Frontal cortex (tissue), 4 donors: ENCODE measurements at places on chromosomes 6 and 20. TPM values are rescaled to one million over a fixed set of nuclear protein-coding genes. Genes with fewer than 3 reads are reported as not detected.

The GRM1 gene
- total RNA-seq, result 14.3 TPM

The SLC22A2 gene
- total RNA-seq, result 0.82 TPM

The ELMO2 gene
- total RNA-seq, result 43.2 TPM

The PRL gene
- total RNA-seq, result not detected

The KHDC1L gene
- total RNA-seq, result 1.2 TPM

The TRIM40 gene
- not detected for total RNA-seq

The HACE1 gene
- 48.5 TPM for total RNA-seq

The ECT2L gene
- total RNA-seq, result 0.82 TPM

The ABHD16B gene
- total RNA-seq, result not detected

The TNNC2 gene
- total RNA-seq, result not detected

The ULBP3 gene
- total RNA-seq, result 11.8 TPM

DNA sequence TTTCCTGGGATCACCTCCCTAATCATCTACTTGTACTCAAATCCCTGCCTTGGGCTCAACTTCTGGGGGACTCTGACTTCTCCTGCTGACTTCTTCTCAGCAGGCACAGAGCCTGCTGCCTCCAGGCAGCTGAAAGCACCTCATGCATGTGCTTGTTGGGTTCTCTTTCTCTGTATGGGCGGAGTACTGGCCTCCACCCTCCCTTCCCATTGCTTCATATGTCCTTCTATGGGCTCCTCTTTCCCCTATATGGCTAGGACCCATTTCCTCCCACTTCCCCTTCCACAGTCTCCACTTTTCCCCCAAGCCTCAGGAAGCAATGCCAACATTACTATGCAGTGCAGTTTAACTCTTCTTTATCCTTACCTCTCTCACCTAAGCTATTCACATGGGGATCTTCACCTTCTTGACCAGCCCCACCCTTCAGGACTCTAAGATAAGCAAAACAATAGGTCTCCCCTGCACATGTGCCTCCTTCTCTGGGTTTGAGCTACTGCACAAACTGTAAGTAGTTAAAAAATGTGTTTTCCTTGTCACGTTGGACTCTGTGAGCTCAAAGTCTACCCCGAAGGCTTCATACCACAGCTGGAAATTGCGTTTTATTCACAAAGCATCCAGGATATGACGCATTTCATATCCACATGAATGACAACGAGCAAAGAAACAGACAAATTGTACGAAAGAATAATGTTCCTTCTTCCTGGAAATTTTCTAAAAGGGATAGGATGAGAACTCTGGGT is 93.7 kb downstream of the CDS2 start:
- DNase-seq, result no peak

GRCh38 chr6:56382416-56382940 is 135.1 kb upstream of the COL21A1 start:
- DNase-seq, result no peak

GRCh38 chr6:143498428-143498827 is 13.1 kb downstream of the FUCA2 start:
- DNase-seq, result no peak

- DNase-seq, result no peak
These were observed 320.8 kb downstream of the SOX4 start for GRCh38 chr6:21914121-21914973.

- DNase-seq, result no peak
These were observed 74.0 kb downstream of the SSR1 start for GRCh38 chr6:7238900-7239589.

DNA sequence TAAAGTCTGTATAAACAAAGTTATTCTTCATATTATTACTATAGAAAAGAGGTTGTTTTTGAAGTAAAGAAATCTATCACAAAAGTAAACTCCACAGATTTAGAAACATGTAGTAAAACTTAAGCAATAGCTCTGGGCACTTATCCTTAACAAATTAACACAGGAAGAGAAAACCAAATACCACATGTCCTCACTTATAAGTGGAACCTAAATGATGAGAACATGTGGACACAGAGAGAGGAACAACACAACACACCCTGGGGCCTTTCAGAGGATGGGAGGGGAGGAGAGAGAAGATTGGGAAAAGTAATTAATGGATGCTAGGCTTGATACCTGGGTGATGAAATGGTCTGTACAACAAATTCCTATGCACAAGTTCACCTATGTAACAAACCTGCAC is 57.2 kb downstream of the C6orf58 start:
- DNase-seq, result no peak

GRCh38 chr20:19691125-19691524 is 66.9 kb upstream of the RIN2 start:
- no peak for DNase-seq

GRCh38 chr6:33820243-33820642 is 16.4 kb upstream of the MLN start:
- DNase-seq, result no peak

DNA sequence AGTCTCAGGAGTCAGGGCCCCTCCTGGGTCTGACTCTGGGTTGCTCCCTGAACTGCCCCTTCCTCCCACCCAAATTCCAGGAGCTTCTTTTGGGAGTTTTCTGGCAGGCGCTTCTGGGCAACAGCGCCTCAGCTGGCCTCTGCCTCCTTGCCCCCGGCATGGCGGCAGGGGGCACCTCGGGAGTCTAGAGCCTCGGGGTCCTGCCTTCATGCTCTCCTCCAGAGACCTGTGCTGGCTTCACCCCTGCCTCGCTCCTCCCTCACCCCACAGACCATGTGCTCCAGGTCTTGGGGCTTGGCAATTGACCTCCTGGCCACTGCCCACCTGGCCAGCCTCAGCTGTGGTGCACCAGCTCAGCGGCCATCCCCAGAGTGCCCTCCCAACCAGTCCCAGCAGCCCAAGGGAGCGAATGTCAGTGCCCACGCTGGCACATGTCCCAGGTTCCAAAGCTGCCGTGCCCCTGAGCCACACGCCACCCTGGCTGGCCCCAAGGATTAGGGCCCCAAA is 43.4 kb downstream of the SRC start:
- DNase-seq, result no peak

DNA sequence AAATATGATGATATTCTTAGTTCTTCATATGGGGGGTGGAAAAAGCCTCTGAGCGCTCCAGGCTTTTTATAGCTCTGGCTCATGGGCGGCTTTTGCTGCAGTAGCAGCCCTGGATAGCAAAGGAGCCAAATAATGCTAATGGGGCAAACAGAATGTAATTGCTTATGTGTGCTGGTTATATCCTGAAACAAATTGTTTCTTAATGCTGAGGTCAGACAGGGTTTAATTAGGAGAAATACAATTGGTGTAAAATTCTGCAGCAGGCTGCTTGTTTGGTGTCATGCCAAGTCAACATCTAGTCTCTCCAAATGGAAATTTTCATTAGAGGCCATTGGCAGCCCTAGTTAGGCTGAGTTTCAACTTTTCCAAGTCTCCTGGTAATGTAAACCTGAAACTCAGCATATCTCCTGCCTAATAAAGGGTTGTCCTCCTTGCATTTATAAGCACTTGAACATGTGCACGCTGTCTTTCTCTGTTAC is 530.1 kb upstream of the NOX3 start:
- no peak for DNase-seq

DNA sequence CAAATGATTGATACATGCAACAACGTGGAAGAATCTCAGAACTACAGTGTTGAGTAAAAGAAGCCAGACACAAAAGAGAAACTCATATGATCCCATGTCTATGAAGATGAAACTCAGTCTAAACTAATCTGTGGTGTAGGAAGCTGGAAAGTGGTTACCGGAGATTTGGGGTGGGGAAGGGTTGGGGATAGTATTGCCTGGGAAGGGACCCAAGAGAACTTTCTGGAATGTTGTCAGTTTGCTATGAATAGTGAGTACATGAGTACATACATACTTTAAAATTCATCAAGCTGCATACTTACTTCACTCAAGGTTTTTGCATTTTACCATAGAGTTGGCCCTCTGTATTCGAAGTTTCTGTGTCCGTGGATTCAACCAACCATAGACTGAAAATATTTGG is 106.0 kb downstream of the SAMD5 start:
- DNase-seq, result no peak

DNA sequence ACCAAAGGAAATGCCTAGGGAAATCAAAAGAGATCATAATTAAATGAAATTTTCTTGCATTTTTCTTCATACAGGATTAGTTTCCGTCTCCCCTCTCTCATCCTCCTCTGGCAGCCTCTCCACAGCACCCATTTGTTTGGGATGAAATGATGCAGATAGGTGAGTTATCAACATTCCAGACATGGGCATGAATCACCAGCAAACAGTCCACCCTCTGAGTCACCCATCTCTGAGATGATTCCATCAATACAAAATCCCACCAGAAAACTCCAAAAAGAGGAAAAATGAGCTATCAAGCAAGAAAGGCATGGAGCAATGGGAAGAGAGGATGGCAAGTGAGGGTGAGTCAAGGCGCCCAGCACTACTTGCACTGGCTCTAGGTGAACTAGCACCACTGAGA is 11.4 kb downstream of the MC3R start:
- DNase-seq, result no peak

GRCh38 chr6:104787305-104787704 is 72.4 kb downstream of the HACE1 start:
- no peak for DNase-seq

GRCh38 chr6:96213784-96214183 is 198.0 kb downstream of the FUT9 start:
- no peak for DNase-seq

DNA sequence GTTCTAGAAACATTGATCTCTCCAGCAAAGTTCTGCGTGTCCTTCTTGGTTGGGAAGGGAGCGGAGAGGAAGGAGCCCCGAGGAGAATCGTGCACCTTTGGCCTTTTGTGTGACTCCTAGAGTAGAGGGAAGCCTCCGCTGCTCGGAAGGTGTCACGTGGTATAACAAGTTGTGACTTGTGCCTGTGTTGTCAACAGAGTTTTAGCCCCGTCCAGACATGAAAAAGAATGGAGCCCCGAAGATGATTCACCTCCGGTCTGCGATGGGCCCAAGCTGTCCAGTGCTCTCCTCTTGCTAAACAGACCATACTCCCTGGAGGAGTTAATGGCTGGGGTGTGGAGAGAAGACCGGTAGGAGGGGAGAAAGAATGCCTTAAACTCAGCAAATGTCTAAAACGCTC is 7.0 kb downstream of the EYA2 start:
- DNase-seq, result no peak

GRCh38 chr6:121868206-121868605 is 432.8 kb downstream of the GJA1 start:
- DNase-seq, result no peak

DNA sequence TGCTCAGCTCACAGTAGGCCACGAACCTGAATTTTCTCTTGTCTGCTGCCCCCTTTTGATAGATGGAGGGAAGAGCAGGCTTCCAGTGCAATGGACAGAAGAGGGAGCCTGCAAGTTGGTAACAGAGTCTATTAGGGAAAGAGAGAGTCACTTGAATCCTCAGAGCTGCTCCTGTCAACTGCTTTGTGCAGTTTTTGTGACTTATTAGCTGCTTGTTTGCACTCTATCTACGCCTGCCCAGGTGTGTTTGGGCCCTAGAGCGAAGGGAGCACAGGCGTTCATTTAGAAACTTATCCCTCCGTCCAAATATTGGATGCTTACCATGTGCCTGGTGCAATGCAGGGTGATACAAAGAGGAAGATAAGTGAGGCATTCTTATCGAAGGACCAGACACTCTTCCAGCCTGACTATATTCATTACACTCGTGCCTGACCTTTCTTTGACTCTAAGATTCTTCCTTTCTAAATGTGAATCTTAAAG is 11.6 kb upstream of the SLC2A12 start:
- peak; percentile 58 for DNase-seq

DNA sequence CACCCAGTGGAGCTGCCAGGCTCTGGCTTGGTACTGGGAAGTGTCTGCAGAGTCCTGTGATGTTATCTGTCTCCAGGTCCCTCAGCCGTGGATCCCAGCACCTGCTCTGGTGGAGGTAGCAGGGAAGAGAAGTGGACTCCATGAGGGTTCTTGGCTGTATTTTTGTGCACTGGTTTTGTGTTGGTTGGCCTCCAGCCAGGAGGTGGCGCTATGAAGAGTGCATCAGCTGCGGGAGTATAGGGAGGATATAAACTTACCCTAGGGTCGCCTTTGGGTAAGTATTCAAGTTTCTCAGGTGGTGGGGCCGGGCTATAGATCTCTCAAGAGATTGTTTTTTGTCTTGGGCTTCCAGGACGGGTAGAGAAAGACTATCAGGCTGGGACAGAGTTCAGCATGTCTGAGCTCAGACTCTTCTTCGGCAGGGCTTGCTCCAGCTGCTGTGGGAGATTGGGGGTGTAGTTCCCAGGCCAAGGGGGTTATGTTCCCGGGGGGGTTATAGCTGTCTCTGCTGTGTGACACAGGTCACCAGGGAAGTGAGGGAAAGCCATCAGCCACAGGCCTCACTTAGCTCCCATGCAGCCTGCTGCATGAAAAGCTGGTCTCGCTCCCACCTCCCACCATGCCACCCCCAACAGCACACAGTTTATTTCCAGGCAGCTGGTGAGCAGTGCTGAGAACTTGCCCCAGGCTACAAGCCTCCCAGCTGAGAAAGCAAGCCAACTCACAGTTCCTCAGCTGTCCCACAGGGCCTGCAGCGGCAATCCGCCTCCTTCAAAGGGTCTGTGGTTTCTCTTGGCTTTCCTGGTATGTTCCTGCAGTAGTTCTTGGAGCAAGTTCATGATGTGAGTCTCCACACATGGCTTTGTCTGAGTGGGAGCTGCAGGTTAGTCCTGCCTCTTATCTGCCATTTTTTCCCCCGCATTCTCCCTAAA is 115.7 kb downstream of the AIG1 start:
- DNase-seq, result no peak

DNA sequence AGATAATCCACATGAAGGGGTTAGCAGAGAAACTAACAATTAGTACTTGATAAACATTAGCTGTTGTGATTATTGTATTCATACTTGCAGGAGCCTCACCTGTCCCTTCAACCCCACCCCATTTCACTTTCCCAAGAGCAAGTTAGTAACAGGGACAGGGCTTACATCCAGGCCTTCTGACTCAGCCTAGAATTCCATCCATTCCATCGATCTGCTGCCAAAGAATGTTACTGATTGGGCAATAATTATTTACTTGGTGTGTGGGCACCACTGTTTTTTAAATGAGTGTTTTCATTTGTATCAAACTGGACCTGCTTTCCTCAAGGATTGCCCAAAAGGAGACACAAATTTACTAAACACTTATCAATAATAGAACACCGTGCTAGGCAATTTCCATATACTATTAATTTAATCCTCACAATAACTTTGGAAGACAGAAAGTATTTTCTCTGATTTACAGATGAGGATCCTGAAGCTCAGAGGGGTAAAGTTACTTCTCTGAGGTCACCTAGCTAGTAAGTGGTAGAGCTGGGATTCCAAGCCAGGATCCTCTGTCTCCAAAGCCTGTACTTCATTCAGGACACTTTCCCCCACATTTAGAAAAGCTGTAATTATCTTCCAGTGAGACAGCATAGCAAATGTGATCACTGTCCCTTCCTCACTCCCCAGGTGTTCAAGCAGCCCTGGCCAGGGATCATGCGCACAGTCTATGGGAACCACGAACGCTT is 32.8 kb downstream of the GSS start:
- no peak for DNase-seq
